Stimulated activated CD4-positive, alpha-beta T cell treated with anti-CD3 and anti-CD28 coated beads, TNF-alpha, amount 100 ng/mL, for 24 hours (primary cell): ENCODE measurements at places on chromosomes 11 and 22.

- no peak for DNase-seq
Observed at GRCh38 chr11:83392556-83392955, 106.4 kb upstream of the CCDC90B start.

GRCh38 chr22:42621505-42622002, 6.9 kb upstream of the POLDIP3 start:
- peak; percentile 13 for DNase-seq

- peak; percentile 23 for DNase-seq
Observed at GRCh38 chr11:35083431-35084238, 55.3 kb upstream of the CD44 start.

GRCh38 chr11:101127699-101128570, 1.7 kb downstream of the PGR start:
- DNase-seq = no peak

DNA sequence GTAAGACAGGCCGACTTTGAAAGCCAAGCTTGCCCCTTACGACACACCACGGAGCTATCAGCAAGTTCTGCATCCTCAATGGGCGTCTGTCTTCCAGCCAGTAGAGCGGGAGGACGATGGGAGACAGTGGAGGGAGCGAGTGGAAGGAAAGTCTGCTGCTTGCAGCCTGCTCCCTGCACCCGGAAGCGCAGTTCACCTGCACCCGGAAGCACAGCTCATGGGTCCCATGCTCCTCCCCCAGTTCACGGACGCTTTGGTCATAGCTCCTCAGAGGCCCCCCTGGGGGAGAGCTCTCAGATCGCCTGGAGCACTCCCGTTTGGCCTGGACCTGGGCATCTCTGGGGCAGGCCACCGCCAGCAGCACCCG, 51.3 kb downstream of the FBLN1 start:
- no peak for DNase-seq

DNA sequence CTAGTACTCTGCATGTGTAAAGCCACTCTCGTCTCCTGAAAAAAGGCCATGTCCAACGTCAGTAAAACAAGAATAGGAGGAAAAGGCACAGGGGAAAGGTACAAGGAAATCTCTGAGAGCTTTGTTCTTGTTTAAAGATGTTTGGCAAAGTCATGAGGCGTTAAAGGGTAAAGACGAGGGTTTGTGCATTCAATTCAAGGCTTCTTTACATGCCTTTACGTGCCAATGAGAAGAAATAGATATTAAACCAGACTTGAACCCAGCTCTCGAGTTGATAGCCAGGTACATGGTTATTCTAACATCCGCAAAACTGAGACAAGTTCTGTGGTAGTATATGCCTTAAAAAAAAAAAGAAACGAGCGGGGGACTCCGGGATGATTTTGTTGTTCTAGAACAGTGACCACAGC, 704 bp upstream of the CFL1 start:
- no peak for DNase-seq

GRCh38 chr11:66075273-66075672, 5.2 kb downstream of the PACS1 start:
- no peak for DNase-seq

DNA sequence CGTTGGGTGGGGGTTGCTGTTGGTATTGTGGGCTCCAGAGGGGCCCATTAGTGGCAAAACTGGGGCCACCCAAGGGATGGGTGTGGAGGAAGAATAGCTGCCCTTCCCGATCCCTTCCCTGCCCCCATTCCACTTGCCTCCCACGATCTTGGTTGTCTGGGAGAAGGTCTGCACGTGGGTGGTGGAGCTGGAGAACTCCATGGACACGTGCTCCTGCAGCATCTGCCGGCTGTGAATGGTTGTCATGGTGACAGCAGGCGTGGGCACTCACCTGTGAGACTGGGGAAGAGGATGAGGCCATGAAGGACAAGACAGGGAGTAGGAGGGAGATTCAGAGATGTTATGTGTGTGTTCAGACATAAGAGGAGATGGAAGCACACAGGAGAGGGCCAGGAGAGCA, 2.0 kb downstream of the IGSF22 start:
- DNase-seq = no peak

GRCh38 chr11:66705587-66706335, 23.3 kb downstream of the SPTBN2 start:
- no peak for DNase-seq

- DNase-seq = no peak
Observed at GRCh38 chr11:75582506-75582894, 20.4 kb downstream of the SERPINH1 start.

- DNase-seq = no peak
Observed at GRCh38 chr11:3000032-3000961, 8.2 kb upstream of the NAP1L4 start.

DNA sequence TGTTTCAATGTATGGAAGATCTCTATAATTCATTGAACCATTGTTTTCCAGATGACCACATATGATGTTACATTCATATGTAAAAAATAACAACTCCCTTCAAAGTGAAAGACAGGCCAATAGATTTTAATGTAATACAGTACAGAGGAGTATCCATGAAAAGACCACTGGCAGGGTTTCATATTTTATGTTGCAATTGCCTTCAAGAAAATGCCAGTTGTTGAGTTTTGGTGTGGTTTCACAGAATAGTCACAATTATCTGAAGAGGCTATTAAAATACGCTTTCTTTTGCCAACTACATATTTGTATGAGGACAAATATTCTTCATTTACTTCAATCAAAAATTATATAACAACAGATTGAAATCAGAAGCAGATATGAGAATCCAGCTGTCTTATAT, 14.3 kb downstream of the AMOTL1 start:
- DNase-seq = no peak

DNA sequence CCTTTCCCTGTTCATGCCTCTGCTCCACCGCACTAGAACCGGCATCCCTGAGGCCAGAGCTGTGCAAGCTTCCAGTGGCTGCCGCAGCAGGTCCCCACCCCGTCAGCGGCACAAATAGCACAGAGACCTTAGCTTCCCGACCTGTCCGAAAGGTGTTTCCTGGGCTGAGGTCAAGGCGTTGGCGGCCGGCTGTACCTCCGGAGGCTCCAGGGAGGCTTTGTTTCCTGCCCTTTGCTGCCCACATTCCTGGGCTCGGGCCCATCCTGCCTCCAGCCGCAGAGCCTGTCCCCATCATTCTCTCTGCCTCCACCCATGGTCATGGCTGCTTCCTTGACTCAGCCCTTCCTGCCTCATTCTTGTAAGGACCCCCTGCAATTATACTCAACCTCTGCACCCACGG, 31.2 kb downstream of the ARHGAP8 start:
- no peak for DNase-seq

GRCh38 chr11:9525116-9525515, 48.4 kb upstream of the WEE1 start:
- no peak for DNase-seq

DNA sequence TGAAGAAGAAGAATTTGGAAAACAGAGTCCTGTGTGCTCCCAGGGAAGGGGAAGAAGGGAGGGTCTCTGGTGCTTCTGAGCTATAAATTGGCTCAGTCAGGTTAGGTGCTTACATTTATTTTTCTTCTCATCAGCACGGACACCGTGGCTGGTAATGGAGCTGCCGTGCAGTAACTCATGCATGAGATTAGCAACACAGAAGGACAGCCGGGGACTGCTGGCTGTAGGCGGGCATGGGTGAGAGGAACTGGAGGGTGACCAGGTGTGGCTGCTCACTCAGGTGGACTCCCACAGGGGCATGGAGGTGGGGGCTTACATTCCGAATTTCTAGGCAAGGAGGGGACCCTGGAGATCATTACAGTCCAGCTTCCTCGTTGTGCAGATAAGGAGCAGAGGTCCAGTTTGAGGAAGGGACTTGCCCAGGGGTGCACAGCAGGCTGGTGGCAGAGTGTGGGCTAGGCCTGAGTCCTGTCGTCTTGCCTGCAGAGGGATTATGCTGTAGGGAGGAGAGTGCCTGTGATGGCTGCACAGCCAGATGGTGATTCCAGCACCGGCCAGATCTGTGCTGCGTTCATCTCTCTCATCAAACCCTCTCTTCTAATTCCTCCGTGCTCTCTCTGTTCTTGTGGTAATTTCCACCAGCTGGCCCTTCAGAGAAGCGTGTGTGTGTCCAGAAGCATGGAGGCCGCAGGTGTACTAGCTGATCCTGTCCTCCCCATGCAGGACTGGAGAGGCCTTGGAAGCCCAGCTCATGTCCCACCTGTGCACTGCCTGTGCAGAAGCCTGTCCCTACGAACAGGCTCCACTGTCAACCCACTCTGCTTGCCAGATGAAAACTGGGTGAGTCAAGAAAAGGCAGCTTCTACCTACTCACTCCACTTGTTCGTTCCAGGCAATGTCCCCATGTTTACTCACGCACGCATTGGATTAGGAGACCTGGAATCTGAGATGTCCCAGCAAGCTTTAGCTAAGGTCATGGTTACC, 78.9 kb downstream of the NTM start:
- no peak for DNase-seq

GRCh38 chr11:93542811-93543229, 371 bp downstream of the SMCO4 start:
- DNase-seq = no peak

- DNase-seq = no peak
Observed at GRCh38 chr11:7515447-7515886, 1.7 kb downstream of the PPFIBP2 start.

DNA sequence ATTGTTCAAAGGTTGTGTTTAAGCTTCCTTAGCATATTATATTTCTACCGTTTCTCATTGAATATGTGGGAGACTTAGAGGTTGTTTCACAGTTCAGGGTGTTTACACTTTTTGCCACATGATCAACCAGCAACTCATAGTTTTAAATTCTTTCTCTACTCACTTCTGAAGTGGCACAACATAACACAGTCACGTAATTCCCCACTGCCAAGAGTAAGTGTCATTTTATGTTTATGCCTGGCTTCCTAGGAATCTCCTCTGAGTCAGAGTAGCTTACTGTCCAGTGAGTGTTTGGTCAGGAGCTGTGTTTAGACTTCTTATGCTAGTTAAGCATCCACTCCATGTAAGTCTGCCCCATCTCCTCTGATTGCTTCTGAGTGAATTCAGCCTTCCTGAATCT, 520.8 kb upstream of the KIRREL3 start:
- DNase-seq = no peak

GRCh38 chr11:24082241-24082640, 414.6 kb upstream of the LUZP2 start:
- no peak for DNase-seq

DNA sequence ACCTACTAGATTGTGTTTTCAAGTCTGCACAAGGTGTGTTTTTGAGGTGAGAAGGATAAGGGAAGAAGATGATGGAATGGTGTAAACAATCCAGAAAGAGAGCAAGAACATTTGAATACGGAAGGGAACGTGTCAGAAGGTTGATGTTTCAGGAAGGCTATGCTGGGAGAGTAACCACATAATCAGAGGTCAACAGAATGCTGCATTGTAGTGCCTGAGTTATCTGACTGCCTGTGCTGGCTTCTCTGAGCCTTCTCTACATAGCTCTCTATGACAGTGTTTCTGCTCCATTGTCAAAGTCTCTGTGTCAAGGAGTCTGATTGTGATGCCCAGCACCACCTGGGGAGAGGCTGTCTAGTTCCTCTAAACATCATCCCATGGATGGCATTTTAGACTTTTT, 74.1 kb downstream of the CYB5R2 start:
- no peak for DNase-seq

DNA sequence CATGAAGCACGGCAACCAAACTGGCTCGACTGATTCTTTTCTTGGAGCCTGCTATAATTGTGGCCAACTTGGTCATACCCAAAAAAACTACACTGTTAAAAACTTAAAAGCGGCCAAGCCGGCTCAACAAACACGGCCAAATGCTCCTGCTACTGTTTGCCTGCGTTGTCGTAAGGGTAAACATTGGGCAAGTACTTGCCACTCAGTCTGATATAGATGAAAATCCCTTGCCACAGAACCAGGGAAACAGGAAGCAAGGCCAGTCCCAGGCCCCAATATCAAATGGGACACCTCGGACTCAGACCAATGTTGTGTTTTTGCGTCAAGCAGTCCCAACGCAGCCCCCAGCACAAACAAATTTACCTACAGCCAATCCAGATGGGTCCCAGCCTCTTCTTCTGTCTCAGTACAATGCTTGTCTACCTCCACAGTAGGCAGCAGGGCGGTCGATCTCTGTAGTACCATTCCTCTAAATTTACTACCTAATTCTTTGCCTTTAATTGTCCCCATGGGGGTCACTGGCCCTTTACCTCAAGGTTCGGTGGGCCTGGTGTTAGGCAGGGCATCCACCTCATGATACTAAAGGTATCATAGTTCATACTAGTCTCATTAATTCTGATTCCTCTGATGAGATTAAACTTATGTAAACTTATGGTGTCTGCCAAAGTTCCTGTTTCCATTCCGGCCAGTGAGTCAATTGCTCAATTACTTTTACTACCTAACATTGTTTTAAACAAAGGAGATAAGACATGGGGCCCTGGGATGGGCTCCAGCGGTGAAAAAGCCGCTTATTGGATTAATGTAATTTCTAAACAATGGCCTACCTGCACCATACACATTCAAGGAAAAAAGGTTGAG, 3.7 kb upstream of the COMT start:
- no peak for DNase-seq

- no peak for DNase-seq
Observed at GRCh38 chr11:105045676-105046296, 651 bp upstream of the CARD16 start.

DNA sequence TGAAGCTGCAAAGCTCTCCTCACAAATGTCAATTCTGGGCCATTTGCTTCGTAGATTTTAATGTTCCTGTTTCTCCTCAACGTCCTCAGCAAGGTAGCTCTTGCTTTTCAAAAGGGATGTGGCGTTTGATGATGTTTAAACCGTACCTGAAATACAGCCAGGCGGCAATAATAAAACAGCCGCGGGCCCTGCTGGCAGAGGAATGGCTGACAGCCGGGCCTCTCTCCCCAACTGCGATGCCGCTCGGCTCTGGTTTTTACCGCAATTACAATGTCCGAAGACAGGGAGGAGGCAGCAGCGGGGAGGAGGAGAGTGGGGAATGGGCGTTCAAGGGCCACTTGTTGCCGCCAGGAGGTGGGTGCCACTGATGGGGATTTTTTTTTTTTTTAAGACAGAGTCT, 27.5 kb downstream of the MACROD1 start:
- DNase-seq = no peak

DNA sequence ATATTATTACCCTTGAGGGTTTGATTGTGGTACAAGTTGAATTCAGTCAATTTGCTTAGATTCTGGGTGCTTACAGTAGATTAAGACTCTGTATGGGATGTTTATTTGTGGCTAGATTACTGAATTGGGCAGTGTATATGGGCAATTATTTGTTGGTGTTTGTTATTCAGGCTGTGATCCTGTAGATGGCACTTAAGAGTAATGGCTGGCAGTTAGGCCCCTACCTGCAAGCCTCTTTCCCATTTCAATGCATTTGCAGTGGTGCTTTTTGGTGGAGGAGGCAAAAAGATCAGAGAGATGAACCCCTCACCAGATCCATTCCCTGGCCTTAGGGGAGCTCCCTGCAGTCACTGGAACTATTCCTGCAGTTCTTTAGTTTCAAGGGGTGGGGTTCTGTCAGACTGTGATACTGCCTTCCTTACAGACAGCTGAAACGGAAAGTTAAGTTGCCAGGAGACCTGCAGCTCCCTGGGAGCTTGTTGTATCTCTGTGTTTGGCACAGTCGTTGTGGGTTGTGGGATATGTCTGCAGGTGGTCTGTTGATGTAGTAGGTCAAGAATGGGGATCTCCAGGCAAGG, 199.5 kb downstream of the AASDHPPT start:
- no peak for DNase-seq
